ENCODE measurements at places on chromosomes 7 and 10.

DNA sequence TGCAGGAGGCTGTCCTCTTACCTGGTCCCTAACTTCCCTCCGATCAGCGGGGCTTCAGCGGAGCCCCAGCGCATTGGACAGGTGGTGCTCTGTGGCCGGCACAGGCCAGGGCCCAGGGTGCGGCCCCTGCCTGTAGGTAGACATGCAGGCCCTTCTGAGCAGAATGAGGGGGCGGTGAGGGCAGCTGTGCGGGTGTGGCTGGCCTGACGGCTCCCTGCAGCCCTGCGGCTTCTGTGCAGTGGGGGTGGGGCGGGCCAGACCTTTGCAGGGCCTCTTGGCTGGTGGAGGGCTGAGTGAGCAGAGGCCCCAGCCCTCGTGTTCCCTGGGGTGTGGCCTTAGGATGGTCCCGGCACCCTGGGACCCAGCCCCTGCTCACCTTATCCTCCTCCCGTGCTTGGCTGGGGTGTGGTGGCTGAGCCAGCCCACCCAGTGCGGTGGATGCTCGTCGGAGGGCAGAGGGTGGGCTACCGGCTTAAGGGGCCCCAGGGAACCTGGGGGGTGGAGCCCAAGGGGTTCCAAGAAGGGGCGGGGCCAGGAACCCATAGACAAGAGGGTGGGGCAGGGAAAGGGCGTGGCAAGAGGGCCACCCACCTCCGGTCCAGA is 175.2 kb upstream of the TNRC18 start:
- DNase-seq: no peak

- DNase-seq: no peak
Observed at GRCh38 chr10:5951167-5951711, 26.1 kb downstream of the IL15RA start.

GRCh38 chr7:91949221-91950009 is 8.8 kb downstream of the AKAP9 start:
- no peak for DNase-seq

GRCh38 chr7:28299556-28299955 is 112.8 kb upstream of the CREB5 start:
- DNase-seq: no peak

DNA sequence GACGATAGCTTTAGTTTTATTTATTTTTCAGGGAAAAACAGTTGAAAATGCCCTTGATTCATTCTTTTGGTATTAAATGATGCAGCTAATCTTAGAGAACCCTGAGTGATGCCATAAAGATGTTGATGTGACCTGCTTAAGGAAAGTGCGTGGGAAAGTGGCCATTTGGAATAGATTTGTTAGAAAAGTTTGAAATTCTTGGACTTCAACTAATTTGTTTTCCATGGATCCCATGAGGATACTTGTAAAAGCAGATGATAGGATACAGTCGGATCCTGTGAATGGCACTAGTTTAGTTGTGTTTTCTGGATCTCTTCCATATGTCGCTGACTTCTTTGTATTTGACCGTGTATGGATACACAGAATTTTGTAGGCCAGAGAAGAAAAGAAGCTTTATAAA is 69.0 kb downstream of the SEPTIN7 start:
- DNase-seq: no peak

DNA sequence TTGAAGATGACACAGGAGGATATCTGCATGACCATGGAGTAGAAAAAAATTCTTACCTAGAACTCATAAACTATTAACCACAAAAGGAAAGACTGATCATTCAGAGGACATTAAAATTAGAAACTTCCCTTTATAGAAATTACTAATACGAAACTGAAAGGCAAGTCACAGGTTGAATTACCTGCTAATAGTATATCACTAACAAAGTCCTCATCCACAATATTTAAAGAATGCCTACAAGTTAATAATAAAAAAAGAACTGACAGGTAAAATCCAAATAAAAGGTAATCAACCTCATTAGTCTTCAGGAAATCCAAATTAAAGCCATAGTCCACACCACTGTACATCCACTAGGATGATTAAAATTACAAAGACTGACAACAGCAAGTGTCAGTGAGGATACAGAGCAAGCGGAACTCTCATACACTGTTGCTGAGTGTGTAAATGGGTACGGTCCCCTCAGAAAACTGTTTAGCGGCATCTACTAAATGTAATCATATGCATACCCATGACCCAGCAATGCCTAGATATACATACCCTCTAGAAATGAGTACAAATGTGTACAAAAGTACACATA is 71.2 kb downstream of the ARHGAP21 start:
- no peak for DNase-seq

- DNase-seq: no peak
Observed at GRCh38 chr7:81534996-81535395, 234.9 kb downstream of the HGF start.

DNA sequence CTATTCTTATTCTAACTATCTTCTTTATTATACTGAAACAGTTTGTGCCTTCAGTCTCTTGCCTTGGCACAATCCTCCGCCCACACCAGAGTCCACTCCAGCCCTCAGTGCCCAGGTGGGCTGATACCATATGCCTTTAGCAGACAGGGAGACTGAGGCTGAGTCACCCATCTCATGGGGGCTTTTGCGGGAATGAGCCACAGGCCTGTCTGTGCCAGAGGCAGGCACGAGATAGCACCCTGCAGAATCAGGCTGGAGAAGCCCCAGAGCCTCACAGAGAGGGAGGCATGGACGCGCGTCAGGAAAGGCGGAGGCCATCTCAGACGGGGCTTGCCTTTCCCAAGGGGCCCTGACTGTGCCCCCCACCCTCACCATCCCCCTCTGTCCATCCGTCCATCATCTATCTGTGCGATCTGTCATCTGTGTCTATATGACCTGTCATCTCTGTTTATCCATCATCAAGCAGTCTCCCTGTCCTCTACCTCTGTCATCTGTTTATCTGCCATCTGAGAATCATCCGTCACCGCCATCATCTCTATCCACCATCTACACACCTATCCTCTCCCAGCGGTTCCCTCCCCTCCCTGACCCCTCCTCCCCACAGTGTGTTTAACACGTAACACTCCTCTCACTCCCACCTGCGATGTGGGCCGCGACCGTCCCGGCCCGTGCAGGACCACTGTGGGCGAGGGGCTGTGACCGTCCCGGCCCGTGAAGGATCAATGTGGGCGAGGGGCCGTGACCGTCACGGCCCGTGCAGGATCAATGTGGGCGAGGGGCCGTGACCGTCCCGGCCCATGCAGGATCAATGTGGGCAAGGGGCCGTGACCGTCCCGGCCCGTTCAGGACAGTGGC is 7.3 kb upstream of the ADAP1 start:
- no peak for DNase-seq

DNA sequence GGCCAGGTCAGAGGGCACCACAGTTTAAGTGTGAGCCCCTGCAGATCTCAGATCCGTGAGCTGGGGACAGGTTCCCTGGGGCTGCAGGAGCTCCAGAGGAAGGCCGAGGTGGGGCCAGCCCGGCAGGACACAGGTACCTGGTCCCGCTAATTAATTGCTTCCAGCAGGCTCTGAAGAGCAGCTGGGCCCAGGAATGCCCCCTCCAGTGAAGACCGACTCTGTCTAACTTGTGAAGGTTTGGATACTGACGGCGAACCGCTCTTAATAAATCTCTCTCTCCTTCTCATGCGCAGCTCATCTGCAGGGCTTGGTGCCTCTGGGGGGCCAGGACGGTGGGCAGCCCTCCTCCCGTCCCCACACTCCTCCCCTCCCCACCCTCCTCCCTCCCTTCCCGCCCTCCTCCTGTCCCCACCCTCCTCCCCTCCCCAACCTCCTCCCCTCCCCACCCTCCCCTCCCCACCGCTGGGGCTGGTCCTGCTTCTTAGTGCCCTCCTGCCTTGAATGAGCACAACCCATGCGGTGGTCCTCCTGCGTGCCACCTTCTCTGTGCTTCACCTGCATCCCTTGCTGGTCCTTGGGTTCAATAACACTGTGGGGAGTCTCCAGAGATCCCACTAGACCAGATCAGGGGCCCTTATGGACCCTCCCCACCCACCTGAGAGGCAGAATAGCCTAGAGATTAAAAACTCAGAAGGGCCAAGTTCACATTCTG is 38.3 kb downstream of the PDGFA start:
- no peak for DNase-seq

- no peak for DNase-seq
Observed at GRCh38 chr7:17301471-17302456, 3.3 kb downstream of the AHR start.

GRCh38 chr10:62188021-62188616 is 80.5 kb downstream of the RTKN2 start:
- no peak for DNase-seq

GRCh38 chr10:5981529-5981928 is 4.2 kb upstream of the IL15RA start:
- DNase-seq: no peak

DNA sequence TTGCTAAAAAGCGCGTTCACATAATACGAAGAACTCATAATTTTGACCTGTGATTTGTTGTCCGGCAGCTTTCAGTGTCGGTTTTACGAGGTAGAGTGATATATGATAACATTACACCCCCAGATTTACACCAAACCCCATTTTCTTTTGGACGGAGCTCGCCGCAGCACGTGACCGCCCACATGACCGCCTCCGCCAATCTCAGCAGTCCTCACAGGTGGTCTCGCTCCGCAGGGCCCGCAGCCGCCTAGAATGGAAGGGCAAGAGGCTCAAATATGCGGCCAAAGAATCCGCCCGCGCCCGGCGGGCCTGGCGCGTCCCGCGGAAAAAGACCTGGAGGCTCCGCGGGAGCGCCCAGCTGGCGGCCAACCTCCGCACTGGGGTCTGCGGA is at the start of gene HOXA7:
HOXA7 (minus strand) TSS at position 168 of the 391 bp plus-strand sequence; CDS start at position 38, 130 bp downstream.
- DNase-seq: no peak

DNA sequence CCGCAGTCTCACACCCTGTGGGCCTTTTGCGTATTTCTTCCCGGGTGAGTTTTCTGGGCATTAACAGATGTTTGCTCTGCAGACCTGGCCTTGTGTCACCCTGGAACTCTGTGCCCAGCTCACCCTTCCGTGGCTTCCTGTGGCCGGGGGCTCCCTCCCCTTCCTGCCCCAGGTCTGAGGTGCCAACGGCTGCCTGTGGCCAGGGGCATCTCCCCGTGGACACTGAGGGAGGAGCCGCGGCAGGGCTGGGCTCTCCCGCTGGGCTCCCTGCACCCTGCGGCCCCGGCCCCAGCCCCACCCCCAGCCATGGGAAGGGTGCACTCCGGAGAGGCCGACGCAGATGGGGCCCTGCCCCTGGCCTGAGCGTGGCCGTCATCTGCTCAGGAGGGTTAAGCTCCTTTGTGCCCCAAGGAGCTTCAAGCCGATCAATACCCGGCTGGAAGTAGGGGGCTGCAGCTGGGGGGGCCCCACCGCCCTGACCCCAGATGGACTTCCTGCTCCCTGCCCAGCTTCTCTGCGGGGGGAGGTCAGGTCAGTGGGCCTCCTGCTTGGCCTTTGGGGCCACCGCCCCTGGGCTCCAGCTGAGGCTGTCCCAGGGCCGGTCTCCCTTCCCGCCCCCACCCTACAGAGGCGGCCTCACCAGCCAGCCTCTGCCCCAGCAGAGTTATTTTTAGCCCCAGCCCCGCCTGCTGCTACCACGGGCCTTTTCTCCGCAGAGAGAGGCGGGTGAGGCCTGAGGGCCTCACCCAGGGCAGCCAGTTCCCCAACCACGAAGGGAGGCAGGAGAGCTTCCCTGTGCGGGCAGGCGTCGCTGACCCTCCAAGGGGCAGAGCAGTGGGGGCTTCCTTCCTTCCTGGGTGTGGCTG is 24.2 kb downstream of the PWWP2B start:
- no peak for DNase-seq

DNA sequence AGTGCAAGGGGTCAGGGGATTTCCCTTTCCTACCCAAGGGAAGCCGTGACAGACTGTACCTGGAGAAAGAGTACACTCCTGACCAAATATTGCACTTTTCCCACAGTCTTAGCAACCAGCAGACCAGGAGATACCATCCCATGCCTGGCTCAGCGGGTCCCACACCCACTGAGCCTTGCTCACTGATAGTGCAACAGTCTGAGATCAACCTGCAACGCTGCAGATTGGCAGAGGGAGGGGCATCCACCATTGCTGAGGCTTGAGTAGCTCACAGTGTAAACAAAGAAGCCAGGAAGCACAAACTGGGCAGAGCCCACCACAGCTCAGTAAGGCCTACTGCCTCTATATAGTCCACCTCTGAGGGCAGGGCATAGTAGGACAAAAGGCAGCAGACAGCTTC is 53.9 kb downstream of the PIK3CG start:
- DNase-seq: no peak

DNA sequence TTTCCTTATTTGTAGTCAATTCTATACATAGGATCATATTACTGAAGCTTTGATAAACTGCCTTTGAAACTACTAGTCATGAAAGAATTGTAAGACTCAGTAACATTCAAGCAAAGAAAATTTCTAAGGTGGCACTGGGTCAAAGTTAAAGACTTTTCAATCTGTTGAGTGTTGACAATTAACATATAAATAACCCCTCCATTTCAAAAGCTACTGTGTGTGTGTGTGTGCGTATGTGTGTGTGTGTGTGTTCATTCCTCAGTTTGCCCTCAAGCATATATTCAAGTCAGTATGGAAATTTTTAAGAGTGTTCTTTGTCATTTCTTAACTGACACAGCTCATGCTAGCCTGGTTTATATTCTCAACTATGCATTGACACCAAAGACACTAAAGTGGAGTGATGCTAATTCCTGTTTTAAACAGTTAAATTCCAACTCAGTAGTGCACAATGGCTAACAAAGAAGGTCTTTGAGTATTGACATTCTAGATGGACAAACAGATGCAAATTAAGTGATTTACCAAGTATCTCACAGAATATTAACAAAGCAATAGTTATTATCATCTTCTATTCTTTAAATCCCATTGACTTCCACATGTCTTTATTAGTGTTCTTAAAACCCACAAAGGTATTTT is 314.8 kb upstream of the GRM3 start:
- no peak for DNase-seq

GRCh38 chr7:55237156-55237893 is 127.8 kb upstream of the LANCL2 start:
- no peak for DNase-seq

DNA sequence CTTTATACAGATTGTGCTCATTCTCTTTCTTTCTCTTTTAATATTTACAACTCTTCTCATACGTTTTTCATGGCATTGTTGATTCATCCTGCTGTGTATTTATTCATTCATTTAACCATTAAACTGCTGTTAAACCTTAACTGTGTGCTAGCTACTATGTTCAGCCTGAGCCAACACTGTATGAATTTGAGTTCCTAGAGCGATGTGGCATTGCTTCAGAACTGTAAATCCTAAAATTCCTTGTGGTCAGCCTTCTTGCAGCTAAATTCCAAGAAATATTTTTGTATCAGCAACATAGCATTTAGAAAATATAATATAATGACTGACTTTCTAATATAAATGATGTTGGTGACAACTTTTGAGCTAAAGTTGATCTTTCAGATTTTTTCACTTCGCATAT is 184.7 kb upstream of the FZD1 start:
- no peak for DNase-seq

DNA sequence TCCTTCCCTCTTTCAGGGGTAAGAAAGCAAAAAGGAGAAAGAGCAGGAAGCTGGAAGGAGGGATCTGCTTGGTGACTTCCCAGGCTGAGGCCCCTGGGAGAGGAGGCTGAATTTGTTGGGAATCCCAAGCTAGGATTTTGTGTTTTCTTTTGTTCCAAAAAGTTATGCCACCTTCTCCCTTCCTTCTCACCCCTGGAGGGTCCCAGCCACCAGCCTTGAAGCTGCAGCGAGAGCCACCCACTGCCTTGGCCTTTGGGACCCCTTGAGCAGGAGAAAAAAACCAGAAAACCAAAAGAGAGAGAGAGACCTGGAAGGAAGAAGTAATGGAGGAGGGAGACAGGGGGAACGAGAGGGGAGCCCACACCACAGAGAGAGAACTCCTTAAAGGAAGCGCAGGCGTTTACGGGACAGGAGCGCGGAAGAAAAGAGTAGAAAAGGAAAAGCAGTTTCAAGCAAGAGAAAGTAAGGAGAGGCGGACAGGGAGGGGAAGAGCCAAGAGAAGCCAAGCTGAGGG is 7.2 kb downstream of the VAX1 start:
- DNase-seq: no peak
